Uterine smooth muscle cell (primary cell): ENCODE measurements at places on chromosomes 2 and 18. TPM values are rescaled to one million over a fixed set of nuclear protein-coding genes. Genes with fewer than 3 reads are reported as not detected.

BMP10 gene
- not detected in 2 replicates for total RNA-seq

FRZB gene
- total RNA-seq = 0.11 and 0.12 TPM in 2 replicates

CHRNA1 gene
- not detected in 2 replicates for total RNA-seq

KIF5C gene
- 0.66 and 0.87 TPM in 2 replicates for total RNA-seq

ARHGAP28 gene
- 5.2 and 5.9 TPM in 2 replicates for total RNA-seq

DNAJC5G gene
- not detected in 2 replicates for total RNA-seq

R3HDM1 gene
- 9.1 and 10.6 TPM in 2 replicates for total RNA-seq

COLEC12 gene
- 7.2 and 13.2 TPM in 2 replicates for total RNA-seq

ICOS gene
- not detected in 2 replicates for total RNA-seq

FNDC4 gene
- total RNA-seq = 15.6 and 16.6 TPM in 2 replicates

KLHL14 gene
- not detected in 2 replicates for total RNA-seq

HOXD11 gene
- 3.0 and 3.9 TPM in 2 replicates for total RNA-seq

ZNF396 gene
- 0.89 and 2.0 TPM in 2 replicates for total RNA-seq

CIB4 gene
- total RNA-seq = not detected in 2 replicates

PTPN2 gene
- total RNA-seq = 22.4 and 24.2 TPM in 2 replicates

ADGRF3 gene
- total RNA-seq = 0.22 TPM in 1 of 2 replicates, not detected in the other
